ENCODE measurements at places on chromosomes 5 and 9. TPM values are rescaled to one million over a fixed set of nuclear protein-coding genes. Genes with fewer than 3 reads are reported as not detected.

C8G gene
- not detected for total RNA-seq

UBE2QL1 gene
- total RNA-seq: not detected

ANKRD18A gene
- total RNA-seq: not detected

IFNA21 gene
- not detected for total RNA-seq

RIGI gene
- total RNA-seq: 4.8 TPM

SOHLH1 gene
- total RNA-seq: not detected

ENTPD8 gene
- not detected for total RNA-seq

CARD9 gene
- 0.78 TPM for total RNA-seq

RPP25L gene
- 28.7 TPM for total RNA-seq

GGTA1 gene
- total RNA-seq: not detected

GPR21 gene
- 0.73 TPM for total RNA-seq

TMEM167A gene
- total RNA-seq: 41.5 TPM

OTULIN gene
- total RNA-seq: 22.9 TPM

PCDHA7 gene
- 0.37 TPM for total RNA-seq

SH3PXD2B gene
- 60.6 TPM for total RNA-seq

ANKRD34B gene
- not detected for total RNA-seq

NMUR2 gene
- total RNA-seq: not detected

TMC1 gene
- 0.37 TPM for total RNA-seq

OR1J2 gene
- total RNA-seq: 0.20 TPM

PCDHGB7 gene
- total RNA-seq: 5.9 TPM

GABRB2 gene
- total RNA-seq: not detected

CYLC2 gene
- not detected for total RNA-seq

TEX10 gene
- total RNA-seq: 54.7 TPM

OR2Y1 gene
- not detected for total RNA-seq

EDIL3 gene
- total RNA-seq: 0.37 TPM

SLC25A51 gene
- total RNA-seq: 78.4 TPM

PCDHB10 gene
- total RNA-seq: under 0.01 TPM

C1QTNF3 gene
- 1.1 TPM for total RNA-seq

Measured in subcutaneous preadipocyte (primary cell).